ENCODE measurements at places on chromosomes 7 and 10.

DNA sequence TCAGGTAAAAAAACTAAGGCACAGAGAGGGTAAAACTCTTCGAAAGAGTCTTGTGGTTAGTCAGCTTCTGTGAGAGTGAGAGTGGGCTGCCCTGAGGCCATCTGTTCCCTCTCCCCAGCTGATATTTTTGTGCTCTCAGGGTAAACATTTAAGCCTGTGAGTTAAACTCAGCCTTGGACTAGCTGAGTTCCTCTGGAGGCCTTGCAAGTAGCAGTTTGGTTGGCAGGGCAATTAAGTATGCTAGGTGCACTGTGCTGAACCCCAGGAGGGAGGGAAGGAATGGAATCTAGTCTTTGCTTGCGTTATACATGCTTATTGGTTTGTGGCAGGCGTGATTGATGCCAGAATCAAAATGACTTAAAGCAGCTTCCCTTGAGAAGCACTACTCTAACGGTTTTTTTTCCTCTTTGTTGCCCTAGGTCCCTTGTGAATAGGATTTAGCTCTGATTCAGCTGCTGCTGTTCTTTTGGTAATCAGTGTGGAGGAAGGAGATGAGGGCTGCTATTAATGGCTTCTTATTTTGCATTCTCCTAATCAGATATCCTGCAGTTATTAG, 140.2 kb downstream of the AUTS2 start:
- no peak for DNase-seq

DNA sequence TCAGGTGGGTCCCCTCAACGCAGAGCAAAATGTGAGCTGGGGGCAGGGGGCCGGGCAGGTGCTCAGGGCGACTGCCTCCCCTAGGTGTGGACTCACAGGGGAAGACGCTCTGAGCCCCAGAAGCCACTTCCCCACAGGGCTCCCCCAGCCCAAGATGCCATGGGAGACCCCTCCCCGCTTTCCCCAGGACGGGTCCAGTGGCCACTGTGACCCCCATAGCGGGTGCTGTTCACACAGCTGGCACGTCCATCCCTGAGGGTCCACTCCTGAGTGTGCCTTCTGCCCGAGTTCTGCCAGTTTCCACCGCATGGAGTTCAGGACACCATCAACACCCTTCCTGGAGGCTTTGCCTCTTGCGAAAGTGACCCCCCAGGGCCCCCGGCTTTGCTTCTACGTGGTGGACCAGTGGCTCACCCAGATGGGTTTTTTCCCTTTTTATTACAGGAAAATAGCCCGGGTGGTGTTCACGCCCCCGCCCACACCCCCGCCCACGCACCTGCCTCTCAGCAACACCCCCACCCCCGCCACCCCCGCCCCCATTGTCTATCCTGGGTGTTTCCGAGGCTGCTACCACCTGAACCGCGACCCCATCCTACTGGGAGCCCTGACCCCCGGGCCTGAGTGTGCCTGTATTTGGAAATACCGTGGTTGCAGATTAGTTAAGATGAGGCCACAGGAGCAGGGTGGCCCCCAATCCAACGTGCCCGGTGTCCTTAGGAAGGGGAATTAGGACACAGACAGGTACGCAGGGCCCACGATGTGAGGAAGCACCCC, 32.0 kb downstream of the ADAP1 start:
- no peak for DNase-seq

DNA sequence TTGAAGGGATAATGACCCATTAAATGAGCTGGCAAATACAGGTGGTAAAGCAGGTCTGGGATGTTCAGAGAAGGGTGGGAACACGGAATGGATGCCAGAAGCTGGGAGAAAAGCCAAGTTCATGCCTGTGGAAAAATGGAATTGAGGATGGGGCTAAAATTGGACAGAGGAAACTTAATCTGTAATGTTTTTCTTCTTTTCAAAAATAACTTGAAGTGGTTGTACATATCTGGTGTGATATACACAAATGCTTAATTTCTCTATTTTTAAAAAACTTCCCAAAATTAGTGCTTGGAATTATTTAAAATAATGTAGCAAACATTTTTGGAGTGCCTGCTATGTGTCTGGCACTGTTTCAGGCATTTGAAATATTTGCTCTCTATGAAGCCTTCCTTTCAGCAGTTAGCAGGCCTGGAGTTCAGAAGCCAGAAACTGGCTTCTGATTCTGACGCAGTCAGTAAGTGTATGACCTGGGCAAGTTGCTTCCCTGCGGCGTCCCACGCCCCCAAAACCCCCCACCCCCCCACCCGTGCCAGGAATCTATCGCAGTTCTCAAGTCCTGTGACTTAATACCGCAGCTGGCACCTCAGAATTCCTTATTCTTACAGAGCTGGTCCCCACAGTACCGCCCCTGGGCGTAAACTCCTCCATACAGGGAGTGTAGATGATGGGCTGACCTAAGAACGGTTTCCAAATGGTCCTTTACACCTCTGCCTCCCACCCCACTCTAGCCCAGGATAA, 828 bp upstream of the MALSU1 start:
- DNase-seq = no peak

DNA sequence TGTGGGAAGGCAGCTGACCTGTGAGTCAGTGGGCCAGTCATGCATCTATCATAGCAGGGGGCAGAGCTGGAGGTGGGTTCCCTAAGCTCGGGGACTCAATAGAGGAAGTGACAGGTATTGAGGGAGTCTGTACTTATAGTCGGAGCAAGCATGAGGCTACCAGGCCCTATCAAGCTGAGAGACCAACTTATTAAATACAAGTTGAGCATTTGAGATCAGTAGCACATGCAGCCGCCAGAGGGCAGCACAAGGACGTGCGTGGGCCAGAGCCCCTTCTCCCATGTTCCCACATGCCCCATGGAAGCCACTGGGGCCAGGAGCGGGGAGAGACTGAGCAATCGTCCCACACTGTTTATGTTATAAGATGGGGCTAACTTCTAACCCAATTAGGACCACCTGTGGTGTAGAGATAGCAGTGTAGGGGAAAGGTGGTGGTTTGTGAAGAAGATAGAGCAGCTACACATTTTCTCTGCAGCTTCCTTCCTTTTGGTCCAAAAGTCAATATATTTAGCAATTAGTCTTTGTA, 13.0 kb upstream of the STK31 start:
- no peak for DNase-seq

DNA sequence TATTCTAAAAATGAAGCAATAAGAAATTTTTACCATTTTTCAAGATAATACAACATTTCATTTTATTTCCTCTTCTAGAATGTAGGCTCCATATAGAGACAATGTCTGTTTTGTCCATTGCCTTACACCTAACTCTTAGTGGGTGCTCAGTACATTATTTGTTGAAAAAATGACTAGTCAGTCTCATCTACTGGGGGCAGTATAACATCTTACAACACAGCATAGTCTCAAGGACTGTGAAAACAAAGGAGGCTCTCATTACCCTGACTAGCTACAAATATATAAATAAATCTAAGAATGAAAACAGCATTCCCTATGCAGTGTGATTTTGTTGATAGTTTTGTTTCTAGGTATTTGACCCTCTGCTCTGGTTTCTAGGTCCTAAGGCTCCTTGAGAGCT, 11.6 kb downstream of the CRPPA start:
- DNase-seq = no peak

- no peak for DNase-seq
Observed at GRCh38 chr7:155994279-155994811, 182.1 kb upstream of the SHH start.
